ENCODE measurements at places on chromosomes 7 and 10.

DNA sequence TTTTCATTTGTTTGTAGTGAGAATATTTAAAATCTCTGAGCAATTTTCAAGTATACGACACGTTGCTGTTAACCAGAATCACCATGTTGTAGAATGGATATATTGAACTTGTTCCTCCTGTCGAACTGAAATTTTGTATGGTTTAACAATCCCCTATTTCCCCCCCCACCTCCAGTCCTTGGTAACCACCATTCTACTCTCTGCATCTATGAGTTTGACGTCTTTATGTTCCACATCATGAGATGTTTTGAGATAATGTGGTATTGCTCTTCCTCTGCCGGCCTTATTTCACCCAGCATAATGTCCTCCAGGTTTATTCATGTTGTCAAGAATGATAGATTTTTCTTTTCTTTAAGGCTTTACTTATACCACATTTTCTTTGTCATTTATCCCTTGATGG lies 17.4 kb upstream of the PRKCQ start:
- DNase-seq = no peak

- no peak for DNase-seq
These were observed 83.1 kb downstream of the LHPP start for GRCh38 chr10:124544711-124545110.

DNA sequence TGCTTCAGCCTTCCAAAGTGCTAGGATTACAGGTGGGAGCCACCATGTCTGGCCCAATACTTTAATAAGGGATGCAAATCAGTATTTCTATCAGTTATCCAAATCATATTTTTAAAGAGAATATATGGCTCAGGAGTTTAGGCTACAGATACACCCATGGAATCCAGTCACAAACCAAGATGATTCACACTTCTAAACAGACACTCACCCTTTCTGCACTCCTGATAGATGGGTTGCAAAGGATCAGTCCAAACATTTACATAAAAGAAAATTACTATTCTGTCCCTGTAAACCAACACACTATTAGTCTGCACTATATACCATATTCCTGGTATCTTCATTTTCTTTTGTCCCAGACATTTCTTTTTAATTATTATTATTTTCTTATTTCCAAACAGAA lies 2.2 kb downstream of the MORN4 start:
- no peak for DNase-seq

DNA sequence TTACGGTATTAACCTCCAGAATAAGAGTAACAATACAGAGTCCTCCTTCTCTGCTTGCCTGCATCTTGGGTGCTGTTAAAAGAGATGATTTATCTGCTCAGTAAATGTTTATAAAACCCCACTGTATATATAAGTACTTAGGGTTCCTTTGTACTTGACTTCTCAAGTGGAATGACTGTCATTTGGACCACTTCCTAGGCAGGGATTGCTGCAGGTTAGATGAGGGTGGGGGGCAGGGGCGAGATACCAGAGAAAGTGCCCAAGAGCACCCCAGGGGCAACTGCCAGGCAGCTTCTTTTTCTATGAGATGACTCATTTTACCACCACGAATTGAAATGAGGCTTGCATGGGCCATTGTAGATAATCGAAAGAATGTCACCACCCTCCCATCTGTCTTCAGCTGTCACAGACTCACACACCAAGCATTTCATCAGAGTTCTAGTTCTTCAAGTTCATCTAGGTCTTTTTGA lies 421.9 kb upstream of the GALNT17 start:
- no peak for DNase-seq

- DNase-seq = no peak
These were observed 95.8 kb upstream of the TNS3 start for GRCh38 chr7:47677664-47678063.

DNA sequence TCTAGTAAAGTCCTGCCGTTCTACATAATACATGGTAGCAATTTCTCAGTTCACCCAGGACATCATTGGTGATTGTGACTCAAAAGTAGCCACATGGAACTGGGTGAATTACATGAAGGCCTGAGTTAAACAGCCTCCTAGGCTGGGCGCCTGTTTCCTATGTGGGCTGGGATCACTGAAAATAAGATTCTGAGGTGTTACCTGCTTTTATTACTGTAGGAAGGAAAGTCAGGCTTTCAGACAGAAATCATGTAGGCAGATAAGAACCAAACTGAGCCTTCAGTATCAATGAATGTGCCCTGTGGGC lies 160.4 kb downstream of the CAMK1D start:
- DNase-seq = no peak

DNA sequence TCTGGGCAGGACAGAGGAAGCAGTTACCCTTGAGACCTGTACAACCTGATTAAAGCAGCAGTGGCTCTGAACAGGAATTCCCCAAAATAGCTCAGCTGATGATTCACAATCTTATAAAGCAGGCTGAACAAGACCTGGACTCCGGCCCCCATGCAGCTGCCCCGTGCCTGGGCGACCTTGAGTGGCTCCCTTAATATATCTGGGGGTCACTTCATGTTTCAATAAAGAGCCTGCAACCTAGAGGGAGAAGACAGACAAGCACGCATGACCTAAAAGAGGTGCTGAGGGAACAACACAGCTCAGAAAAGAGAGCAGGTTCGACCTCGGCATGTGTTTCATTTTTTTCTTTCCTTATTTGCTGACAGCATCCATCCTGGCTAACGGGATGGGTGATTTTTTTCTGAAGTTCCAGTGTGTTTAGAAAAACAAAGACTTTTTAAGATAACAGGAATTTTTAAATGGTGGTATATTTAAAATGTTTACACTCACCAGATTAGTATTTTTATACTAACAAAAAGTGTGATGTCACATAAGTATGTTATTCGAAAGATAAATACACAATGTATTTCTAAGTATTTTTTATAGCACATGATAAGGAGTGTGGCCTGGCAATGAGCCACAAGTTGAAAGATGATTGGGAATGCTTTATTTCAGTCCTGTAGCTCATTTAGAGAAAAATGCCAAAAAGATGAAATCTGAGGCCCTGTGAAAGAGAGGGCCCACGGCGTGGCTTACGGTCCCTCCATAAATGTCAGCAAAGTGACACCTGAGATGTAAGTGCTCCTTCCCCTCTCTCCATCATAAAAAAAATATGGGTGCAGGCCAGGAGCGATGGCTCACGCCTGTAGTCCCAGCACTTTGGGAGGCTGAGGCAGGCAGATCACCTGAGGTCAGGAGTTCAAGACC lies 161.3 kb downstream of the SLIT1 start:
- DNase-seq = no peak

DNA sequence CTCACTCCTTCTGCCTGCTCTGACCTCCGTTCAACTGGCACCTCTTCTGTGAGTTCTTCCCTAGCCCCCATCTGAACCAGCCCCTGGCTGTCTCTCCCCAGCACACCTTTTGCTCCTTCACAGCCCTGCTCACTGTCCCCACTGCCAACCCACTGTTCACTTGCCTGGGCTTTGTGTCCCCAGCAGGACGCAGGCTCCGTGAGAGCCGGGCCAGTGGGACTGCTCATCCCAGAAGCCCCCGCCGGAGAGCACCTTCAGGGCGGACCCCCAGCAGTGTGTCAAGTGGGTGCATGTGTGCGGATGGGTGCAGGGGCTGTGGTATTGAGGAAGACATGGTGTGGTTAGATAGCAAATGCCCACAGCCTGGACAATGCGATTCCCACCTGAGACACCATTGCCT lies 148.4 kb upstream of the RNF32 start:
- DNase-seq = no peak

DNA sequence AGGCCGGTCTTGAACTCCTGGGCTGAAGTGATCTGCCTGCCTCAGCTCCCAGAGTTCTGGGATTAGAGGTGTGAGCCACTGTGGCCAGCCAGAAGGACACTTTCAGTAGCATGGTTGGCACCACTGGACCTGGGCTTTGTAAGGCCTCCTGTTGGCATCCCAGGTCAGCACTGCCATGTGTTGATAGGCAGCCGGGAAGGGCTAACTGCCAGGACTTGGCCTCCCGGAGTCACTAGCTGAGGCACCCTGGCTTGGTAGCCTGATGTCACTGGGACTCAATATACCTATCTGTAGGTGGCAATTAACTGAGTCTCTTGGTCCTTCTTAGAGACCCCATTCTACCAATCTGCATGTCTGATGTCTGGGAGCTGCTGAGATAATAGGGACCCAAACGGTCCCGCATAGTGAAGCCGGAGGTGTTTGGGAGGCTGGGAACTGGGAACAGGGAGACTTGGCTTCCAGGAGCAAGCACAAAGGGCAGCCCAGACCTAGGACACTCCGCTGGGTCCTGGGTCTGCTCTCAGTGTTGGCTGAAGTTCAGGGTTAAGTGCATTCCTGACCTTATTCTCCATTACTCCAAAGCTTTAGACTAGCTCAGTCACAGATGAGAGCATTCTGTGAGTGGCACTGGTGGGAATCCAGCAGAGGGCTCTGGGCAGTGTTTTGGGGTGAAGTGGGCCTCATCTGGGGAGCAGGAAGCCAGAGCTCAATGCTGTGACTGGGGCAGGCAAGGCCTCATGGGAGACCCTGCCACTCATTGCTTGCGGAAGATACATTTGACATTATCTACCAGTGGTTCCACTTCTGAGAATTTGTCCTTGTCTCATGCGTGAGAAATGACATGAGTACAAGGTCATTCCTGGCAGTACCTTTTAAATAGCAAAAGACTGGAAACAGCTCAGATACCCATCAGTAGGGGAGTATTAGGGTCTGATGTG lies 2.7 kb downstream of the LHPP start:
- no peak for DNase-seq

- DNase-seq = no peak
These were observed 2.9 kb downstream of the CTBP2 start for GRCh38 chr10:125157505-125157904.

GRCh38 chr7:3439333-3440030 lies 138.4 kb downstream of the SDK1 start:
- no peak for DNase-seq

GRCh38 chr10:10508211-10508610 lies 509.5 kb upstream of the CELF2 start:
- DNase-seq = no peak

- no peak for DNase-seq
These were observed 207.8 kb downstream of the TFEC start for GRCh38 chr7:115822801-115823200.

DNA sequence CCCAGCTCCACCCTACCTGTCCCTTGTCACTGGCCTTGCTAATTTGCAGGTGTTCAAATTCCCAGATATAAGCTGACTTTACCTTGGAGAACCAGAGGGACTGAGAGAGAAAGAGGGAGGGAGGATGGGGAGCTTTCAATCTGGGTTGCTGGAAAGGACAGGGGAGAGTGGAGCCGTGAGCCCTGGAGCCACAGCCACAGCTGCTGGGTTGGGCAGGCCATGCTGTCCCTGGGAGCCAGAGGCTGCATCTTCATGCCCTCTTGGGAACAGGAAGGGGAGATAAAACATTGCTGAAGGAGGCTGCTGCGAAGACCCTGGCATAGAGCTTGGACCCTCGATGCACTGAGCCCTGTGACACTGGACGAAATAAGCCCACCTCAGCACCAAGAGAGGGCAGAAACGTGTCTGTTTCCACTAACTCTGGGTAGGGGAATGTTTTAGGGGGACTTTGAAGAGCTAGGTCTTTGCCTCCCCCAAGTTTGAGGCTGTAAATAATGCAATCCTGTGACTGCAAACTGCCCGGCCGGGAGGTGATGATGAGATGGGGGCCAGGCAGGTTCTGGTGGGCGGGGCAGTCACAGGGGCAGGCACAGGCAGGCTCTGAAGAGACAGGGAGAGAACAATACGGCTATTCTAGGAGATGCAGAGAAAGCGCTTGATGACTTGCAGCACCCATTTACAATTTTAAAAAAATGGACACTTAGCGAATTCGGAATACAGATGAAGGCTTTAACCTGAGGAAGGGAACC lies 5.8 kb upstream of the JAKMIP3 start:
- no peak for DNase-seq

DNA sequence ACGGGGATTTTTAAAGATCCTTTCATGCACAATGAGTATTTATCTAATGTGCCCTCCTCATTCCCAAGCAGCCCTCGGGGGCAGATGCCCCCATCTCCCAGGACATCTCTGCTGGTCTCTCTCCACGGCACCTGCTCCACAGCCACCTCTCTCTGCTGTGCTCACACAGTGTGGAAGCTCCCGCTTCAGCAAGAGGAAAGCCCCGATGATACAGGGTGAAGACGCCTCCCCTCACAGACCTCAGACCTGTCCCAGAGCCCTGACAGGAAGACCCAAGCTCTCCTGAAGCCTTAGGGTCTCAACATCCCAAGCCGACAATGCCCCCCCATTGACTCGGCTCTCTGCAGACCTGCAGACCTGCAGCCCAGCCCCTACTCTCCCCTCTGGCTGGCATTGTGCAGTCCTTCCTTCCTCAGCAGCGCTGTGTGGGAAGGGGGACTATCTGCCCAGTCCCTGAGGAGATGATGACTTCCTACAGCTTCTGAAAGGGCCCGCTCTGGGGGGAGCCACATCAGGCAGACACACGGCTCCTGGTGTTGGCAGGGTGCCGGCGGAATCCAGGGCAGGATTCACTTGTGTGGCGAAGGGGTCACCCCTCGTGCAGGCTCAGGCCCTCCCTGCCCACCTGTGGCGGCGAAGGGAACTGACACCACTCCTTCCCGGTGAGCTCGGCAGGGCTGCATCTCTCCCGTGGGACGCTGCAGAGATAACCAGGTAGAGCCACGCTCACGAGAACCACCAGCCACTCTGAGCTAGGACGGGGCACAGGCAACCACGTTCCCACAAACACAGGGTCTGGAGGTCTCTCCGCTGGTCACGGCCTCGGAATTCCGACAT lies 61.8 kb downstream of the PTPRN2 start:
- no peak for DNase-seq

GRCh38 chr7:151380199-151381097 lies 29.4 kb downstream of the WDR86 start:
- no peak for DNase-seq

GRCh38 chr7:151017953-151018420 lies 6.3 kb downstream of the ATG9B start:
- DNase-seq = no peak

DNA sequence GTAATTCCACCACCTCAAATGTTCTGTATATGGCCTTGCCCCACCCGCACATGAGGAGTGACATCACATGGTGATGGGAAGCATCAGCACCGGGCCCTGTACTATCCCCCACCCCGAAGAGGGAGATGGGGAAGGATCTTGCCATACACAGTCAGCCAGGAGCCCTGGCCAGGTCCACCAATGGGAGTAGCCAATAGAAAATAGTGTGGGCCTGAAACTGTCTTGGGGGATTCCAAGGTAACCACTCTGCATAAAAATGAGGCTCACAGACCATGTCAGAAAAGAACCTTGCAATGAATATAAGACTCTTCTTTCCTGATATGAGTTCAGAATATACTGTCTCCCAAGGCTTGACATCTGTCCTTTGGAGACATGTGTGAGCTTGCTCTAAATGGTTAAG lies 51.1 kb downstream of the ADRB1 start:
- DNase-seq = no peak

DNA sequence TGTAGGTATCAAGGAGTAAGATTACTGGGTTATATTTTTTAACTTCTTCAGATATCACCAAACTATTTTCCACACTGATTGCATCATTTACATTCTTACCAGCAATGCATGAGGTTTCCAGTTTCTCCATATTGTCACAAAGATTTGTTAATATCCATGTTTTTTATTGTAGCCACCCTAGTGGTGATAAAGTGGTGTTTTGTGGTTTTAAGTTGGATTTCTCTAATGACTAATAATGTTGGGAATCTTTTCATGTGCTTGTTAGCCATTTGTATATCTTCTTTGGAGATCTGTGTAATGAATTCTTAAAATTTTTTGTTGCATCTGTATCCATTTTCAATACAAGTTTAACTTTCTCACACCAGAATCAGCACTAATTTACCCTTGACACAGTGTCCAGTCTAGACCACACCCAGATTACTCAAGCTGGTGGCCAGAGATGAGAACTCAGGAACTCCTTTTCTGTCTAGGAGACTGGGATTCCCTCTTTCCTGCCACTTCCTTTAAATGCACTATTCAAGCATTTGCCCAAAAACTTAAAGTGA lies 67.0 kb upstream of the PLXDC2 start:
- DNase-seq = no peak

All from thoracic aorta (tissue), 2 donors.